ENCODE measurements at places on chromosomes 5 and 9. TPM values are rescaled to one million over a fixed set of nuclear protein-coding genes. Genes with fewer than 3 reads are reported as not detected.

Gene MOB3B
- 3.1 TPM for total RNA-seq

Gene CMYA5
- 2.1 TPM for total RNA-seq

Gene CENPK
- total RNA-seq, result not detected

Gene BAAT
- not detected for total RNA-seq

Gene SPINK4
- total RNA-seq, result 12.0 TPM

Gene LCN9
- total RNA-seq, result not detected

Gene DMRT3
- total RNA-seq, result not detected

Gene ZDHHC11B
- total RNA-seq, result 0.69 TPM

Gene AMBP
- not detected for total RNA-seq

Gene NAA35
- 21.3 TPM for total RNA-seq

Gene PRSS3
- total RNA-seq, result not detected

DNA sequence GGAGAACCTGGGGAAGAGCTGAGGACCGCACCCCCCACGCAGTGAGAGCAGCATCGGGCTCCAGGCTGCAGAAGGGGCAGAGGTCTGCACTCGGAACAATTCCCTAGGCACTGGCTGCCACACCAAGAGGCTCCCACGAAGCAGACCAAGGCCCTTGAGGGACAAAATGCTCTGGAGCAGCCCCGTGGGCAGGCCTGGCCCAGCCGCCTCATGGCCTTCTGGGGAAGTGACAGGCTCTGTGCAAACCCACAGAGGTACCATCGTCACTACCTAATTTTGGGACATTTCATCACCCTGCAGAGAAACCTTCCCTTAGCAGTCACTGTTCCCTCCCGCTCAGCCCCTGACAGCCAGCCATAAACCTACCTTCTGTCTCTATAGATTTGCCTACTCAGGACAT is 15.9 kb downstream of the FBXW5 start:
- DNase-seq, result no peak

GRCh38 chr5:170885809-170886208 is 24.0 kb downstream of the RANBP17 start:
- no peak for DNase-seq

DNA sequence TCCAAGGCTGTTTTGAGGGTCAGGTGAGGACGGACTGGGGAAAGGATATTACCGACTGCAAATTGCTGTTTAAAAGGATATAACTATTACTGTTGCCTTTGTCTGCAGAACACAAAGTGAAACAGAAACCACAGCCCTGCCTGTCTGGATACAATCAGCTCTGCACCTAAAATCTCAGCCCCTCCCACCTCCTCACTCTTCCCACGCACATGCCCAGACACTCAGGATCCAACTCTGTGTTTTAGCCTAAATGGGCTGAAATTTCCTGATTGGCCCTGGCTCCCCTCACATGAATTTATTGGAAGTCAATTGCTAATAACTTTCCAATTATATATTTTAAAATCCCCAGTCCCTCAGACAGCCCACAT is 176.3 kb upstream of the PPP1R26 start:
- no peak for DNase-seq

DNA sequence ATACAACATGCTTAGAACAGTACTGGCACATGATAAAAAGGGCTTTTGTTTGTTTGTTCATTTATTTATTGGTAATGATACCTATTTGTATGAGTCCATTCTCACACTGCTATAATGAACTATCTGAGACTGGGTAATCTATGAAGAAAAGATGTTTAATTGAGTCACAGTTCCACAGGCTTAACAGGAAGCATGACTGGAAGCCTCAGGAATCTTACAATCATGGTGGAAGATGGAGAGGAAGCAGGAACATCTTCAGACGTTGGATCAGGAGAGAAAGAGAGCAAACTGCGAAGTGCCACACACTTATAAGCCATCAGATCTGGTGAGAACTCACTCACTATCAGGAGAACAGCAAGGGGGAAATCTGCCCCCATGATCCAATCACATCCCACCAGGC is 847.7 kb downstream of the CDH18 start:
- DNase-seq, result no peak

GRCh38 chr9:93461414-93461743 is 8.0 kb upstream of the FAM120AOS start:
- no peak for DNase-seq

- no peak for DNase-seq
These were observed 18.6 kb upstream of the CEP72 start for GRCh38 chr5:593511-593910.

- DNase-seq, result no peak
These were observed 599.6 kb upstream of the GRAMD2B start for GRCh38 chr5:125823572-125823971.

GRCh38 chr5:146797658-146798057 is 80.9 kb downstream of the PPP2R2B start:
- no peak for DNase-seq

GRCh38 chr5:72587661-72588308 is 80.6 kb upstream of the ZNF366 start:
- DNase-seq, result no peak

GRCh38 chr5:159257629-159258283 is 5.3 kb upstream of the UBLCP1 start:
- no peak for DNase-seq

GRCh38 chr5:61915646-61916045 is 390.4 kb upstream of the KIF2A start:
- no peak for DNase-seq

- no peak for DNase-seq
These were observed 29.3 kb upstream of the STOM start for GRCh38 chr9:121399126-121399882.

GRCh38 chr5:133475986-133476385 is 136.4 kb downstream of the FSTL4 start:
- DNase-seq, result no peak

DNA sequence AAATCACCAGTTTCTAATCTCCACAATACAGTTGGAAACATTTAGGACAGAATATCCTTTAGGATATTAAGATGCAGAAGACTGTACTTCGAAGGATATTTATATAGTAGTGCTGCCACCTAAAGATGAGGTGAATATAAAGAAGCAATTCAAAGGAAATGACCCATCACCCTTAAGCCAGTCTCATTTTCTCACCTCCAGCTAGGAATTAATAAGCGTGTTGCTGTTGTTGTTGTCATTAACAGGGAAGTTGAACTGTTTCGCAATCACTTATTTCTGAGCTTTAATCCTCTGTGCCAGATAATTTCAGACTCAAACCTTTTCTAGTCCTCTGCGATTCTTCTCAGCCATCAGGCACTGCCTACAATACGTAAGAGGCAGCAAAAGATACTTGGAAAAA is 7.8 kb upstream of the PURA start:
- no peak for DNase-seq

DNA sequence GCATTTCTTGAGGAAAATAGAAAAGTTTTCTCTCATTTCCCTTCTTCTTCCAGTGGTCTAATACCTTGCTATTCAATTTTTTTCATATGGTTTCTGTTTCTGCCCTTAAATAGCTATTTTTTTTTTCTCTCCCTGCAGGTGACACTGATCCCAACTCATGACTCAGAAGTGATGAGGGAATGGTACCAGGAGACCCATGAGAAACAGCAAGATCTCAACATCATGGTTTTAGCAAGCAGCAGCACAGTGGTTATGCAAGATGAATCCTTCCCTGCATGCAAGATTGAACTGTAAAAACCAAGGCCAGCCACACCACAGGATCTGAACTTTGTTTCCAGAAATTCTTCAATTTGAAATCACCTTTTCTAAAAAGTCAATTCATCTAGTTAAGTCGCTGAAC is 97.7 kb downstream of the MAP1B start:
- DNase-seq, result no peak

- DNase-seq, result no peak
These were observed 1227.5 kb upstream of the CDH9 start for GRCh38 chr5:28265877-28266276.

GRCh38 chr9:1879501-1879900 is 135.6 kb upstream of the SMARCA2 start:
- DNase-seq, result no peak

- DNase-seq, result no peak
These were observed 1576.5 kb downstream of the EFNA5 start for GRCh38 chr5:106094204-106094607.

- DNase-seq, result no peak
These were observed 40.2 kb downstream of the STK10 start for GRCh38 chr5:172147857-172148256.

GRCh38 chr5:133467826-133468463 is 144.4 kb downstream of the FSTL4 start:
- no peak for DNase-seq

- DNase-seq, result peak; percentile 57
These were observed 525 bp upstream of the AK3 start for GRCh38 chr9:4741365-4742089.

GRCh38 chr5:18010053-18010452 is 375.8 kb downstream of the TAF11L14 start:
- DNase-seq, result no peak

GRCh38 chr5:102937894-102938293 is 182.0 kb downstream of the GIN1 start:
- DNase-seq, result no peak

GRCh38 chr5:570886-571285 is 41.3 kb upstream of the CEP72 start:
- DNase-seq, result no peak

GRCh38 chr9:126982215-126983002 is 67.8 kb downstream of the RALGPS1 start:
- no peak for DNase-seq

DNA sequence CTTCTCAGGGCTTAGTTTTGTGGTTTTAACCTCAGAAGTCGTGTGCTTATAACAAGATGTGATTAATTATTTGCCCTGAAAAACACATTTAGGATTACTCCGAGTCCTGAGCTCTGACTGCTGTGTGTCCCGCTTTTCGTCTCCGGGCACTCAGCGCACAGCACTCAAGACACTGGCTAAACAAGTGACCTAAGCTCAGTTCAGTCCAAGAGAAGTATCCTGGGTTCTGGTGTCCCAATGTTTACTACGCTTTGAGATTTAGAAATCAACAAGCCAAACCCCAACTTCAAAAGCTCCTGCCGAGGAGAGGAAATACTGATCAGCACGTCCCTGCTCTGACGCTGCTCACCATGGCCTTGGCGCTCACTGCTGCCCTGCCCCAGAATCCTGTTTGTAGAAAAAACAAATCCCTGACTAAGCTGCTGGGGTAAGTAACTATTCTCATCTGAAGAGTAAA is 53.2 kb downstream of the IPPK start:
- DNase-seq, result peak; percentile 81
